Bone marrow (tissue), 2 donors: ENCODE measurements at places on chromosomes 6 and 20.

DNA sequence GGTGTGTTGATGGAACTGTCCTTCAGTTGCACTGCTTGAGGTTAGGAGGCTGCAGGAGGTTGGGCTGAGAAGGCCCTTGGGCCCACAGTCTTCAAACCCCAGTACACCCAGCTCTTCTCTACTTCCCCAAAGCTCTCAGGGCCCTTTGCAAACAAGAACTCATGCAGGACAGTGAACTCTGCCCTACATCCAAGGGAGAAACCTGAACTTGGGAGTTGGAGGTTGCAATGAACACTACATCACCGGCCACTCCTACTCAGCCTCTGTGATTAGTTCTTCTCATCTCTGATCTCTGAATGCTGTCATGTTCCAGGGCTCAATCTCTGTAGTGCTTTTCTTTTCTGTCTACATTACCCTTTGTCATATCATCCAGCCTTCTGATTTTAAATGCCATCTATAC is 148.5 kb upstream of the PDE7B start:
- DNase-seq, result no peak

- DNase-seq, result no peak
Observed at GRCh38 chr6:33192671-33193602, 670 bp upstream of the COL11A2 start.

GRCh38 chr20:47167846-47168245 is 188.7 kb downstream of the ZMYND8 start:
- DNase-seq, result no peak

DNA sequence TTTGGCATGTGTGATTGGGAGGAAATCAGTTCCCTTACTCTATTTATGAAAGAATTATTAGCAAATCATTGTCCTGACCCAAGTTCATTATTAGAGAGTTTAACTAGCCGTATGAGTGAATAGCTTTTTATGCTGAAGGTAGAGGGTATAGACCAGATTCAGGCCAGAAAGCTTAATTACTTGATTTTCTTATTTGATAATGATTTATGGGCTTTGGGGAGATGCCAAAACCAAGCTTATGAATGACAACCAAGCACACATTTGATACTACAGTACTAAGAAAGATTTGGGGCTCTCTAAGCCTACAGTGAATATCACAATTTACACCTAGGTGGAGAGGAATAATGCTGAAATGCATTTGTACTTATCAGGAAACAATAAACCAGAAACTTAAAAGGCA is 193.2 kb downstream of the ARHGAP18 start:
- no peak for DNase-seq

- DNase-seq, result no peak
Observed at GRCh38 chr6:128024046-128024445, 123.2 kb upstream of the THEMIS start.

DNA sequence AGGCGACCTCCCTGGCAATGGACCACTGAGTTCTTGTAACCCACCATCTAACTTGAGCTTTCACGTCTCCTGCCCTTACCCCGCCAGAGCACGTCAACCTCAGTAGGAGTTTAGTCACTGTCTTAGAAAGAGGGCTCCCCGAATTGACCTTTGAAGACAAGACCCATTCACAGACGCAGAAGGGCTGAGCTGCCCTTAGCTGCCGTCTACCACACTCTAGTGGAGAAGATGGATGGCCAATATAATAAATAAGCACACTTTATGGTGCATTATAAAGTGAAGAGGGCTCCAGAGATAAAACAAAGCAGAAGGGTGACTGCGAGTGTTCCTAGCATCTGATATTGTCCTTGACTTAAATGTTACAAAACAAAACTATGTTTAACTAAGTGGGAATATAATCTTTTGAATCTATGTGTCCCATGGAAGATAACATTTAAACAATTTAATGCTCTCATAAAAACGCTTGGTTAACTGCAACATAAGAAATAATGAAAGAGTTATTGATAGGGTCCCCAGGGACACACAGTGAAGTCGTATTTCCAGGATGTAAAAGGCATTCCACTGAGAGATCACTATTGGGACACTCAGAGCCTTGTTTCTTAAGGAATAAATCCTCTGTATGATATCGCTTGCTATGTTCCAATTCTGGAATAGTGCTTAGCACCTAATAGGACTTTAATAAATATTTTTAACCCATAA is 261.1 kb downstream of the THBS2 start:
- DNase-seq, result no peak

- peak; percentile 73 for DNase-seq
Observed at GRCh38 chr20:45771182-45771759, 20.4 kb downstream of the WFDC3 start.

GRCh38 chr6:107699697-107700325 is 124.3 kb downstream of the SCML4 start:
- DNase-seq, result no peak

DNA sequence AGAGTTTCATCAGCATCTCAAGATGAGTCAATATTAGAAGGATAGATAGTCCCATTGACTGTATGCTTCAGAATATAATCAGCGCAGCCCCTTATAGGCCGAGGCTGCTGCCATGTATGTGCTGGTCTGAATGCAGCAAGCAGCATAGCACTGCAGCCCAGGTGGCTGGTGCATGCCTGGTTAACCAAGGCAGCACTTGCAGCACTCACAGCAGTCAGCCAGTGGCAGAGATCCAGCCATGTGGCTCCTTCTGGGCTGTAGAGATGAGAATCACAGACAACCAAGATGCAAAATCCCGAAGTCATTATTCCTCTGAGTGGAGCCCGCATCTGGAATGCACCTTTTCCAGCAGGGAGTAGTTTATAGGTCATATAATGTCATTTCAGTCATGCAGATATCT is 251.9 kb downstream of the UST start:
- no peak for DNase-seq

- DNase-seq, result no peak
Observed at GRCh38 chr20:48453477-48454093, 374.2 kb downstream of the PREX1 start.

DNA sequence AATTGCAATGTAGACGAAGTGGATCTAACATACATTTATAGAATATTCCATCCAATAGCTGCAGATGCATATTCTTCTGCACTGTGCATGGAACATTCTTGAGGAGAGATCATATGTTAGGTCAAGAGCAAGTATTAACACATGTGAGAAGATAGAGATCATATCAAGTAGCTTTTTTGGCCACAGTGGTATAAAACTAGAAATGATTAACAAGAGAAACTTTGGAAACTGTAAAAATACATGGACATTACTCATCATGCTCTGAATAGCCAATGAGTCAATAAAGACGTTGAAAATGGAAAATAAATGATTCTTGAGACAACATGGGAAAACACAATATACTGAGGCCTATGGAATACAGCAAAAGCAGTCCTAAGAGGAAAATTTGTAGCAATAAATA is 94.2 kb downstream of the STXBP5 start:
- no peak for DNase-seq

DNA sequence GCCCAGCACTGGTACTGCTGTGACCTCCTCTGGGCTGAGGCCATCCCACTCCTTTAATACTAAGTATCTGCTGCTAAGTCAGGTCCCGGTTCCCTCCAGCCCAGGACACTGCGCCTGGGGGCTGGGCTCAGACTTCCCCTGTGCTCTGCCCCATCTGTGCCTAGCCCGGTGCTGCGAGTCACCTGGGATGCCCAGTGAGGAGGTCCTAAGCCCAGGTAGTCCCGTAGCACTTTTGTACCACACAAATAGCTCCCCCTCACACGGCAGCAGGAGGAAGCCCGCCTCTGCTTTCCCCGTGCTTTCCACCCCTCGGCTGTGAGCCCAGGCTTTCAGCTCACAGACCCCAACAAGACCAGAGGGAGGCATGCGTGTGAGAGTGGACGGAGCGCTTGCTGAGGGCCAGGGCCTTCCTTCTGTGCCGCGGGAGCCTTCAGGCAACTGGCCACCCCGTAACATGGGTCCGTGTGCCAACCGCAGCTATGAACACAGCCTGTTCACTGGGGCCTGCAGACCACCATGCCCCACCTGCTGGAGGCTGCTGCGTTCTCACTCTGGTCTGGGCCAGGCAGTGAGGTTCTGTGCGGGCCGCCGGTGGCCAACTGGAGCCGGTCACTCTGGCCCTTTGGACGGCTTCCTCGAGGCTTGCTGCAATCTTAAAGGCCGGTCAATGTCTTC is 79.9 kb upstream of the MPC1 start:
- no peak for DNase-seq

DNA sequence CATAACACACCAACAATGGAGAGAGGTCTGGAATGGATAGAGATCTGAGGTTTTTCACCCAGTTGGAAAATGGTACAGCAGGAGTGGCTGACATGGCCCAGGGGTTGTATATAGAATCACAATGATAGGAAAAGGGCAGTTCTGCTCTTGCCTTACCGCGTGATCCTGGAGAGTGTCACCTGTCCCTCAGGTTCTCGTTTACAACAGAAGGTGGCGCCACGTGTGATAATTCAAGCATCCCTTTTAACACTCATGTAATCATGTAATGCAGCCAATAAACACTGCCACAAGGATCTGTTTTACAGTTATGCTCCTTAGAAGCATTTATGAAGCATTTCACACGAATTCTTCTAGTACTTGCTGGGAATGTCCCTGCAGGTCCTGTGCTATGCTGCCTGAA is 12.9 kb upstream of the WFDC2 start:
- DNase-seq, result no peak

DNA sequence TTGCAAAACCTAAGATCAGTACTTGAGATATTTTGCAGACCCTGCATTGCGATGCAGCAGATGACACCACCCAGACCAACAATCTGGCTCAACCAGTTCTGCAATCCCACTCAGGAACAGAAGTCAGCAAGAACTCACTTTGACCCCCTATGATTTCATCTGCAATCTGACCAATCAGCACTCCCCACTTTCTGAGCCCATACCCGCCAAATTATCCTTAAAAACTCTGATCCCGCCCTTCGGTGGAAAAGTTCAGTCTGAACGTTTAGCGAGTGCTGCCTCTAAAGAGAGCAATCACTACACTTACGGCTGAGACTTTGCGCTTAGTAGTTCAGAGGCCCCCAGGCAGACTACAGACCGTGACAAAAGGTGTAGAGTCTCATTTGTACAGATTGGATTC is 17.3 kb upstream of the KIAA1586 start:
- DNase-seq, result no peak

- no peak for DNase-seq
Observed at GRCh38 chr6:18393698-18394097, 6.5 kb downstream of the RNF144B start.

GRCh38 chr6:46606338-46606737 is 46.3 kb downstream of the CYP39A1 start:
- DNase-seq, result no peak

DNA sequence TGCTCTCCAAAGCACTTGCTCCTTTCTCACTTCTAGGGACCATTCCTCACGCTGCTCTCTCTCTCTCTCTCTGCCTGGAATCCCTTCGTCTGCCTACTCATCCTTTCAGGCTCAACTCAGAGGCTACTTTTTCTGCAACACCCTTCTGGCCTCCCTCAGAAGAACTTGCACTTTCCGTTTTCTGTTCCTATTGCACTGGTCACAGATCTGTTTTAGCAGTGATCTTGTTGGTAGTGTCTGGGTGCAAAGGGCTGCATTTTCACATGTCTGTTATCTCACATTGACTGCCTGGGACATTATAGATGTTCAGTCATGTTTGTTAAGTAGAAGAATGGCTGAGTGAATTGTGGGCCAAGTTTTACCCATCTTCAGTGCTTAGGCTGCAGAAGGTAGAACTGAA is 63.5 kb downstream of the RIN2 start:
- no peak for DNase-seq

DNA sequence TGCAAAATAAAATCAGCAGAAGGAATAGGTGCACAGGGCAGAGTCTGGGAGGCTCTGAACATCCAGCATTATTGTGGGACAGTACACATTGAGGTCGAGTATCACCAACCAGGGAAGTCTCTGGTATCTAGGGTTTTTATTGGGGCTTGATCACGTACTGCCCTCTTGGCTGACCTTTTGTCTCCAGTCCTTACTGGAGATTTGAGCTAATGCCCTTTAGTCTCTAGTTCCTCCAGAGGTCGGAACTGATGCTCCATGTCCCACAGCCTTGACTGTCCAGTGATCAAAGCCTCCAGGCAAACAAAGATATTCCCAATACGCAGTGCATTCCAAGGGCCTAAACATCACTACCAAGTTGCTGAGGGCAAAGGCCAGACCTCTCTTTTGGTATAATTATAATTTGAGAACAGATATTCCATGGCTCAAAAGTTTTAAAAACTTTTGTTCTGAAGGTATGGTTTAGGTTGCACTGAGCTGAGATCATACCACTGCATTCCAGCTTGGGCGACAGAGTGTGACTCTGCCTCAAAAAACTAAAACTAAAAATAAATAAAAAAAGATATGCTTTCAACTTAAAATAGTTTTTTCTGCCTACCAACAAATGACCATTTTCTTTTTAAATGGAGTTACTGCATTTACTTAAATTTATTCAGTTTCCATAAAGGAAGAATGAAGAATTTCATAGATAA is 56.9 kb upstream of the DYNLRB1 start:
- DNase-seq, result no peak

DNA sequence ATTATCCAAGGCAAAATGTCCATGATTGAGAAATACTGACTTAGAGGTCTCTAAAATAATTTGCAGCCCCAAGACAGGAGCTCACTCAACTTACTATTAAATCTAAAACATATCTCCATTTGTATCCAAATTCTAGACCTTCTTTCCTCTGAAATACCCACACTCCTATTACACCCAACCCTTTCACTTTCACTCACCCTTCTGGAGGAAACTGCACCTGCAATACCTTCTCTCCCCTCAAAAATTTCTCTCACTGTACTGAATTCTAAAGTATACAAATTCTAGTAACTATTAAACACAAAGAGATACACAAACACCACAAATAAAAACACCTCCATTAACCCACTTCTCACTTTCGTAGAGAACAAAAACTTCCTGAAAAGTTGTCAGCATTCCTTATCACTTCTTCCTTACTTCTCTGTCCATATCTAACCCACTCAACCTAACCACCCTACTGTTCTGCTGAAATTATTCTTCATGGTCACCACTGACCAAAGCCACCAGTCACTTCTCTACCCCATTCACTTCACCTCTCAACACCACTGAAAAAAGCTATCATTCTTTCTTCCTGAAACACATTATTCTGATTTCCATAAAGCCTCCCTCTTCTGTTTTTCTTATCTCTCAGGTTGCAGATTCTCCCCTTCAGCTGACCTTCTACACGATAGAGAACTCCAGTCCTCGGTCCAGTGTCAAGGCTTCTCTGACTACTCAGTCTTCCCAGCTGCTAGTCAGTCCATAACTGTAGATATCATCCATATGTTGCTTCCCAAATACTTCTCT is 12.0 kb downstream of the LMBRD1 start:
- DNase-seq, result no peak

- DNase-seq, result no peak
Observed at GRCh38 chr6:41726876-41727275, 8.5 kb downstream of the TFEB start.

- DNase-seq, result no peak
Observed at GRCh38 chr20:62191781-62192559, 9.1 kb downstream of the MTG2 start.

- no peak for DNase-seq
Observed at GRCh38 chr6:94559829-94560537, 1017.4 kb upstream of the MANEA start.

DNA sequence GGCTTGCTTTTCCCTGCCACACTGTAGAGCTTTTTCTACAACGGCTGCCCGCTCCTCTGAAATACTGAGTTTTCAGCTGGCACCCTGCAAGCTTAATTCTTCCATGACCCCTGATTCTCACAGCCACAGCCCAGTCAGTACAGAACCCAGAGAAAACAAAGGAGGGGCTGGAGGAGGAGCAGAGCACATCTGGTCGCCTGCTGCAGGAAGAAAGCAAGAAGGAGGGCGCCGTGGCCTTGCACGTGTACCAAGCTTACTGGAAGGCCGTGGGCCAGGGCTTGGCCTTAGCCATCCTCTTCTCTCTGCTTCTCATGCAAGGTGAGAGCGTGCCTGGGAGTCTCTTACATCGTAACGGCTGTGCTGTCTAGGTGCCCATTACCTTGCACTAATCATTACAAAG is 11.3 kb downstream of the DLK2 start:
- DNase-seq, result no peak
